ENCODE measurements at places on chromosomes 1 and 21.

GRCh38 chr1:62307895-62308492, 11.2 kb downstream of the KANK4 start:
- no peak for DNase-seq

- no peak for DNase-seq
Measured at GRCh38 chr1:94096797-94097549, 24.0 kb downstream of the ABCA4 start.

DNA sequence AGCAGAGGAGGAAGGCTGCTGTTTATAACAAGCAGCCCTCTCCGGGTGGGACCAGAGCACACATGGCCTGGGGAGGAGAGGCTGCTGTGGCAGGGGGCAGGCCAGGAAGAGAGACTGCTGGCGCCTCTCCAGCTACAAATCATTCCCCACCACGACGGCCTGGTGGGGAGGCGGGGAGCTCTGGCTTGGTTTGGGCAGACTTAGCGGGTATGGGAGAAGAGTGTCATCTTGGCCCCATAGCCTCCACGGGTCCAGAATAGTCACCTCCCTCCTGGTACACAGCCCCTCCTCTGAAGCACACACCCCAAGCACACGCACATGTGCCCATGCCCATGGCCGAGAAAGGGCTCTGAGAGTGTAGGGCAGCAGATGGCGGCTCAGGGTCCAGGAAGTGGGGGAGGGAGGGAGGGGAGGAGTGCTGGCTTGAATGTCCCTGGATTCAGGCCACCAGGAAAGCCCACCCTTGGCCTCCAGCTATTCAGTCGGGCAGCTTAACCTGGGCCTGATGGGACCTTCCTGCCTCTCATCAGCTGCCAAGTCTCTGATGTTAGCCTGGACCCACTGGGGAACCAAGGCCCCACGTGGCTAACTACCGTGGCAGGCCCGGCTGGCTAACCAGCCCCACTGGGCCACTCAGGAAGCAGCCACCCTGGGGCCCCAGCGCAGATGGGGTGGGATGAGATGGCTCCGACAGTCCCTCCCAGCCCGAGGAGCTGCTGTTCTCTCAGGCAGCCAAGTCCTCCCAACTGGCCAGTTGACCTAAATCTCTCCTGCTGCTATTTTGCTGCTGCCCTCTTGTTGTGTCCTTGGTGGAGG, 10.9 kb downstream of the LRP8 start:
- no peak for DNase-seq

DNA sequence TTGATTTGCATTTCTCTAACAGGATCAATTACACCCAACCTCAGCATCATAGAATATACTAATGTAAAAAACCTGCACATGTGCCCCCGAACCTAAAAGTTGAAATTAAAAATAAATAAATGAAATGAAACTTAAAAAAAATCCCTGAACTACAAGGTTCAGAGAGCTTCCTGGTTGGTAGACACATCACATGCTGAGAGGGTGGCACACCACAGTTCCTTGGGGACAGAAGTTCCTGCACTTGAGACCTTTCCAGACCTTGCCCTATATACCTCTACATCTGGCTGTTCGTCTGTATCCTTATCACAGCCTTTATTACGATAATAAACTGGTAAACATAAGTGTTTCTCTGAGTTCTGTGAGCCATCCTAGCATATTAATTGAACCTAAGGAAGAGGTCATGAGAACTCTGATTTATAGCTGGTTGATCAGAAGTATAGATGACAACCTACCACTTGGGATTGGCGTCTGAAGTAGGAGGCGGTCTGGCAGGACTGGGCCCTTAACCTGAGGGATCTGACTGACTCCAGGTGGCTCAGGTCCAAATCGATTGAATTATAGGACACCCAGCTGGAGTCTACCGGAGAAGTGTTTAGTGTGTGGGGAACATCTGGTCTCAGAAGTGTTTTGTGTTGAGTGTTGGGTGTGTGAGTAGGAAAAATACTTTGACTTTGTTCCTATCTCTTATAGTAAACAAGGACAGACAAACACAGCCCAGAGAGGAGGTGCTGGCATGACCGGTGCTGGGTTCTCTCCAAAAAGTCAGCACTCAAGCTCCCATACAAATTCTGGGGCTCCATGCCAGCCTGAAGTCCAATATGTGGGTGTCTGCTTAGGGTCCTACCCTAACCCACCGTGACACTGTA, 19.0 kb downstream of the C1orf115 start:
- no peak for DNase-seq

- DNase-seq, result no peak
Measured at GRCh38 chr1:183209533-183210158, 23.6 kb downstream of the LAMC2 start.
